Stimulated activated CD8-positive, alpha-beta memory T cell treated with anti-CD3 and anti-CD28 coated beads, Interleukin-15, amount 100 ng/mL, for 4 hours (primary cell): ENCODE measurements at places on chromosomes 16 and 17.
A peak's percentile ranks its signal among the peaks of the same experiment; 100 is the strongest.

DNA sequence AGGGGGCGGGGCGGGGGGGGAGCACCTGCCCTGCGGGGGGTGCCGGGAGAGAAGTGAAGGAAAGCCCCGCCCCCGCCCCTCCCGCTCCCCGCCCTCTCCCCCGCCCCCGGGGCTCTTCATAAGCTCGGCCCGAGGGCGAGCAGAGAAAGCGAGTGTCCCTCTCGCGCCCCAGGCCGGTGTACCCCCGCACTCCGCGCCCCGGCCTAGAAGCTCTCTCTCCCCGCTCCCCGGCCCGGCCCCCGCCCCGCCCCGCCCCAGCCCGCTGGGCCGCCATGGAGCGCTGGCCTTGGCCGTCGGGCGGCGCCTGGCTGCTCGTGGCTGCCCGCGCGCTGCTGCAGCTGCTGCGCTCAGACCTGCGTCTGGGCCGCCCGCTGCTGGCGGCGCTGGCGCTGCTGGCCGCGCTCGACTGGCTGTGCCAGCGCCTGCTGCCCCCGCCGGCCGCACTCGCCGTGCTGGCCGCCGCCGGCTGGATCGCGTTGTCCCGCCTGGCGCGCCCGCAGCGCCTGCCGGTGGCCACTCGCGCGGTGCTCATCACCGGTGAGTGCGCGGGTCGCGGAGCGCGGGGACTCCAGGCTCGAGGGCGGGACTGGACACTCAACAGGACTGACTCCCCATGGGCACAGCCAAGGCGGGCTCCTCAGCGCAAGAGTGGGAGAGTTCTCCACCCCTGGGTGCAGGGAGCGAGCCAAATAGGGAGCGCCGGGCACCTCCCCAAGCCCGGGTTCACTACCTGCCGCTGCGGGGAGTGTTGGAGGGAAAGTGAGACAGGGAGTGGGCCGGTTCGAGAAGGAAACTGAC is at the start of gene HSD11B2:
TSS of gene HSD11B2 (plus strand) at position 145 of the 798 bp plus-strand sequence. CDS start at position 273, 128 bp downstream.
- no peak for DNase-seq

DNA sequence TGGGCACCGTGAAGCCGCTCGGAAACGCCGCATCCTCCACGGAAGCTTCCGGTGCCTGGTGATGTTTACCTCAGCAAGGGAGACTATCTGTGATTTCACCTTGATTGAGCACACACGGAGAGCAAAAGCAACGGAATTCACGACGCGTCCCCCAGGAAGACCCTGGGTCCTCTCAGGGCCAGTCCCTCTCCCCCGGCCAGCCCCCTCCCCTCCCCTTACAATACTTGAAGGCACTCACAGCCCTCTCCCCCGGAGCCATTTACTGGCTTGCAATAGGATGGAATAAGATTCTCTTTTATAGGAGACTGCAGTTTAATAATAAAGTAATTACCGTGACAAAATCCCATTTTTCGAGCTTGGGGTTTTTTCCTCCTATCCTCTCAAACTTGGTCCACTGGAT is 104.7 kb downstream of the ENGASE start:
- no peak for DNase-seq

DNA sequence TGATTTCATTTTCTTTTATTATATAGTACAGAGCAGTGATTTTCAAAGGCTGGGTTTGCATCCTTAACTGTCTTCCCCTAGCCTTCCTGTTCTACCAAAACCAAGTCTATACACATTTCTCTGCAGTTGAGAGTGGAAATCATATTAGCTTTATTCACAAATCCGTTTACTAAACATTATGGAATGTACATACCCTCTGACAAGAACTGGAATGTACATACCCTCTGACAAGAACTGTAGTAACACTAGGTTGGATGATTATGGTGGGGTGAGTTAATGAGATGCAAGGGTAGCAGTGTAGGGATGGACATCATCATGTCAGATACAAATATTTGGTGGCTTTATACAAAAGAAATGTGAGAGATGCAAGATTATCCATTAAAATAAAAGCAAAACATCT is 154.8 kb downstream of the CYB561 start:
- no peak for DNase-seq

GRCh38 chr16:79253100-79253631 is 347.4 kb downstream of the MAF start:
- no peak for DNase-seq

DNA sequence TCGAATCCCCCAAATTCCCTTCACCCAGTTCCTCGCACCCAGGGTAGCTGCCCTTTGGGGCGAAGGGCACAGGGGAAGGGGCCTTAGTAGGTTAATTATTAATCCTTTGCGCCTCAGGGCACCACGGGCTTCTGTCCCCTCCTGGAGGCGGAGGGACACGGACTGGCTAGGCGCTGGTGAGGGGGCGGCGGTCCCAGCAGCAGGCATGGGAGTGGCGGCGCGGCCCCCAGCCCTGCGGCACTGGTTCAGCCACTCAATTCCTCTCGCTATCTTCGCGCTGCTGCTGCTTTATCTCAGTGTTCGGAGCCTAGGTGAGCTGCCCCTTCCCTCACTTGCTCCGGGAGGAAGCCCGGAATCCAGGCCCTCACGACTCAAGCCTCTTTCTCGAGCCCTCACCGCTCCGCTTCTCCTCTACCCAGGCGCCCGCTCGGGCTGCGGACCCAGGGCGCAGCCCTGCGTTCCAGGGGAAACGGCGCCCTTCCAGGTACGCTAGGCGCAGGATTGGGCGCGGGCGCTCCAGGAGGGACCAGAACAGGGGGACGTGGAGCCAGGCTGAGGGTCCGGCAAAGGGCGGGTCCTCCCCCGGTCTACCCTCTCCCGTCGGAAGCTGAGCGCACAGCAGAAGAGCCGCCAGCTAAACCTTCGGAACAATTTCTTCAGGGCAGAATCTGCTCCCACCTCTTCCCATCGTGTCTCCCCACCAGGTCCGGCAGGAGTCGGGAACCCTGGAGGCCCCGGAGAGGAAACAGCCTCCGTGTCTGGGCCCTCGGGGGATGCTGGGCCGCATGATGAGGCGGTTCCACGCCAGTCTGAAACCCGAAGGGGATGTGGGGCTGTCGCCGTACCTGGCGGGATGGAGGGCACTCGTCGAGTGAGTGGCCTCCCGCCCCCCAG is at the start of gene GLTPD2:
TSS of gene GLTPD2 (plus strand) at position 158 of the 894 bp plus-strand sequence. CDS start at position 206, 48 bp downstream.
- no peak for DNase-seq

DNA sequence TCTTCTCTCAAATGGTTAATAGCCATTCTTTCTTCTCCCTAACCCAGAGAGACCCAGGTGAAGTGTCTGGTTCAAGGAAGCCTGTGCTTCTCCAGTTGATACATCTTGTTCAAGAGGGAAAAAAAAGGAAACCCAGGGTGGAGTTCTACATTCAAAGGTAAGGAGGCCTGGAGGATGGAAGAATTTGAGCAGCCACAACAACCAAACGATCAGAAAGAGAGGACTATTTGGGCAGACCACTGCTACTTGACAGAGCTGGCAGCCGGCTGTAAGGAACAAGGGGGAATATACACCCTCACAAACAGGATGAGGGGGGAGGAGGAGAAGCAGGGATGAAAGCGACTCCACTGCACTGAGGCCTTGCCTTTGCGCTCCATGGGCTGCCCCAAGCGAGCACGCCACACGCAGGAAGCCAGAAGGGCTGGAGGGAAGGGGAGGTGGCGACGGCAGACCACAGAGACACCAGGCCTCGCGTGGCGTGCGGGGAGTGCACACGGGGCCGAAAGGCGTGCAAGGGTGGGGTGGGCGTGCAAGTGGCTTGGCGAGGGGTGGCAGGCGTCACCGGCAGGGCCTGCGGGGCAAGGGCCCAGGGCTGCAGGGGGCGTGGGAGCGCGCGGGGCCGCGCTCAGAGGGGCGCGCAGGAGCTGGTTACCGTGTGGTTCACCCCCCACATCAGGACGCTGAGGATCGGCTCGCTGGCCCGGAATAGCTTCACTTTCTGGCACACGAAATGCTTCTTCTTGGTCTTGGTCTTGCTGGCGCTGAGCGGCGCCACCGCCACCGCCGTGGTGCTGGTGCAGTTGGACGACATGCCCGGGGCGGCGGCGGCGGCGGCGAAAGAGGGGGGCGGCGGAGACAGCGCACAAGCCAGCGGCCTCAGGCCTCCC is 499 bp downstream of the PIP4K2B start:
- peak; percentile 16 for DNase-seq

- DNase-seq, result no peak
These were observed 14.6 kb upstream of the CIITA start for GRCh38 chr16:10862438-10862837.

- no peak for DNase-seq
These were observed 5.7 kb downstream of the ADGRG1 start for GRCh38 chr16:57634171-57634570.

- DNase-seq, result no peak
These were observed 393.2 kb downstream of the PMP22 start for GRCh38 chr17:14871921-14872320.

- no peak for DNase-seq
These were observed 164.0 kb upstream of the HS3ST3A1 start for GRCh38 chr17:13765701-13766100.
